ENCODE measurements at places on chromosomes 1 and 21.

GRCh38 chr1:162560303-162561036 is 1.1 kb upstream of the UAP1 start:
- DNase-seq, result no peak

DNA sequence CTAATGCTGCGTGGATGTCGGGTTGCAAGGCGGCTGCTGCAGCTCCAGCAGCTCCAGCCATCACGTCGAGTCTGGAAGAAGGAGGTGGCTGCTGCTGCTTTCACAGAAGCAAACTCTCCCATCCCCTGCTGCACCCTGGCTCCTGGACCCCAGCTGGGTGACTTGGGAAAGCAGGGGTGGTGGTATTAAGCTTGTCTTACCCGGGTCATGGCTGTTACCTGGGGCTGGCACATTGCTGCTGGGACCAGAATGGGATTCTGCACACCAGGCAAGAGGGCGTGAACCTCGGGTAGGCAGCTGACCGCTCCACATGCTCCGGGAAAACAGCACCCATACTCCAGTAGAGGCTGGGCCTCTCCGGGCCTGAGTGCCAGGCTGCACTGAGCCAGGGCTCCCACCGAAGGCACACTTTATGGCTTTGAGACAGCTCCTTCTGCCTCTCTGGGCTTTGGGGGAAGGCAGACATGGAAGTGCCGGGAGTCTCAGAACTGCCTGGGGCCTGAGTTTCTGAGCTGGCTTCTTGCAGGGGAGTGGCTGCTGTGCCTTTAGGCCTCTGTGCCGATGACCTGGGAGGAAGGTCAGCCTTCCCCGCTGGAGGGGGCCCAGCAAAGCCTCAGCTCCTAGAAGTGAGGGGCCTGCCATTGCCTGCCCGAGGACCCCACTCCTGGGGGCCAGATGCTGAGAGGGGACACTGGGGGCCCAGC is 1.2 kb downstream of the SMIM1 start:
- DNase-seq, result no peak

DNA sequence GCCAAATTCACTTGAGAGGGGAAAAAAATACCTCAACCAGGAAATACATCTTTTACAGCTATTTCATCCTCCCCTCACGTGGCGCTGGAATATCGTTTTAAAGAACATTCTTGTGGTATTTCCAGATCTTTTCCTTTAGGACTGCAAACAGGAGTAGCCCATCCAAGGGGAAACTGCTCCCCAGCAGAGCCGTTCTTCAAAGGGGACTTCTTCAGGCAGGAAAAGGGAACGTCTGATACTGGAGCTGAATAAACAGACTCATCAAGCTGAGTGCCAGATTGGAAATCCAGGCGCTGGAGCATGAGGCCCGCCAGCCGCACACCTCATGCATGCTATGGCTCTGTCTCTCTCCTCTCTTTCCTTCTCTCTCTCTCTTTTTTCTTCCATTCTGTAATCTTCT is 34.0 kb upstream of the PROX1 start:
- DNase-seq, result no peak

DNA sequence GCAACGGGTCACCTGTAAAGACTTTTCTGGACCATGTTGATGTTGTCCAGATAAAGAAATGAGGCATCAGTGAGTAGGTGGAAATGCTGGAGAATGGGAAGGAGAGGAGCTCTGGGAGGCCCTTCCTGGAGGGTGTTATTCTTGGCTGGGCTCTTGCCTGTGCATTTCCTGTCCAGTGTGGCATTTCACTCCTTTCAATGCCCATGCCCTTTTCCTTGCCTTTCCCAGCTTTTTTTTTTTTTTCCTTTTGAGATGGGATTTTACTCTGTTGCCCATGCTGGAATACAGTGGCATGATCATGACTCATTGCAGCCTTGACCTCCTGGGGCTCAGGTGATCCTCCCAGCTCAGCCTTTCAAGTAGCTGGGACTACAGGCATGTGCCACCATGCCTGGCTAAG is 11.8 kb downstream of the NOS1AP start:
- DNase-seq, result no peak

GRCh38 chr1:184163674-184164465 is 112.3 kb downstream of the TSEN15 start:
- DNase-seq, result no peak

- no peak for DNase-seq
Observed at GRCh38 chr1:172944931-172945330, 105.8 kb downstream of the TNFSF18 start.
